Thoracic aorta (tissue), 2 donors: ENCODE measurements at places on chromosomes 6 and 20. TPM values are rescaled to one million over a fixed set of nuclear protein-coding genes. Genes with fewer than 3 reads are reported as not detected.

Gene ZKSCAN4
- 2.3 TPM for total RNA-seq

Gene CEP85L
- 22.7 TPM for total RNA-seq

DNA sequence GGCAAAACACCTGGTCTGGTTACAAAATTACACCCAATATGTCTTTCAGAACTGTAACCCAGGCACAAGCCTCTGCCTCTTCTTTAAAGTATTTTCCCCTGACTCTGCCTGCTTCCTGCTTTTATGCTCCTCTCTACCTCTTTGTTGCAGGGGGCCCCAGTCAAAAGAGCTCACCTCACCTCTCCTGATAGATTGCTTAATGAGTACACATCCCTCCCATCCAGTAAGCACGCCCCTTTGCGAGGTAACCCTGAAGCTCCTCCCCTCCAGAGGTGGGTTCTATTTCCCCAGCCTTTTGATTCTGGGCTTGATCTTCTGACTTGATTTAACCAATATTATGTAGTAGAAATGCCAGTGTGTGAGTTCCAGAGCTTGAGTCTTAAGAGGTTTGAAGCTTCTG, 56.6 kb upstream of the EYA2 start:
- DNase-seq, result no peak

Gene KIF25
- total RNA-seq, result not detected

GRCh38 chr6:128062882-128063603, 162.2 kb upstream of the THEMIS start:
- DNase-seq, result no peak

DNA sequence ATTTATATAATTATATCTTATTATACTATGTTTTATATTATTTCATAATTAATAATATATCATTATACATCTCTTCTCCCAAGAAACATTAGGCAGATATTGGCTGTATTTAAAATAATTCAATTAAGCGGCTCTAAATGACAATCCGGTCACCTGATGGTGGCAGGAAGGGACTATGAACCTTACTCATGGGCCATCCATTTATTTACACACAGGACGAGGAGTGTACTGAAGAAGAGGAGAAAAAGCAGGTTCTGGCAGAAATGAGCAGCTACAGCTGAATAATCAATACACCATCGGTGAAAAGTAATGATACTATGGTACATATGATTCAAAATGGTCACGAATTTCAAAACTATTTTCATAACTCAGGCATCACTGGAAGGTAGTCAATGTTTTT, 277.7 kb downstream of the KIF16B start:
- DNase-seq, result no peak

- no peak for DNase-seq
Observed at GRCh38 chr6:19879663-19880062, 42.5 kb downstream of the ID4 start.

GRCh38 chr6:140372064-140372463, 997.6 kb upstream of the CITED2 start:
- DNase-seq, result no peak

- DNase-seq, result no peak
Observed at GRCh38 chr20:22338140-22338708, 246.1 kb downstream of the FOXA2 start.

Gene CST2
- not detected for total RNA-seq

Gene IL17F
- total RNA-seq, result not detected

GRCh38 chr6:79042088-79042798, 35.8 kb downstream of the PHIP start:
- DNase-seq, result no peak

Gene EPPIN
- not detected for total RNA-seq

DNA sequence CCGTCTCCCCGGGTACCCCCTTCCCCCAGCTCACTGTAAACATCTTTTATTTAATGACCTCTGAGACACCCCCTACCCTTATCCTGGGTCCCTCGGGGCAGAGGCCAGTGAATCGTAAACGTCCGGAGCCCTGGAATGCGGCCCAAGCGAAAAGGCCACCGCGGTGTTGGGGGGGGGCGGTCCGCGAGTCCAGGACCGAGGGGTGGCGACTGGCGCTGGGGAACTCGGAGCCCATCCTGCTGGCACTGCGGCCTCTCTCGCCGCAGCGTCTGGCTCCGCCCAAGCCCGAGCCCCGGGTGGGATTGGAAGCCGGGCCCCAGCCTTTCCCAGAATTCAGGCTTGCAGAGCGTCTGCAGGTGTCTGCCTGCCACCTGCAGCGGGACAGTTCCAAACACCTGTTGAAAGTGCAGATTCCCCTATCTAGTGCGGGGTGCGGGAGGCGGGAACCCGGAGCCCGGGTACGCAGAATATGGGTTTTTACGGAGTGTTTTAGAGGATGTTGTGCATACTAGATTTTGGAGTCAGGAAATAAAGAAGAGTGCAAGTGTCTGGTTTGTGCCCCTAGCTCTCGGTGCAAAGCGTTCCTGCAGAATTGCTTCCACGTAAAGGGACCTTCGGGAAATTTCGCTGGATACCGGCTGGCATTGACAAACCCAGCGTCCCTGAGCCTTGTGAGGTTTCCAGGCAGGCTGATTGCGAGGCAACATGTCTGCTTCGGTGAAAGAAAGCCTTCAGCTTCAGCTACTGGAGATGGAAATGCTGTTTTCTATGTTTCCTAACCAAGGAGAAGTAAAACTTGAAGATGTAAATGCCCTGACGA, 800 bp downstream of the RWDD2A start:
- DNase-seq, result no peak

Gene PDCD2
- 50.1 TPM for total RNA-seq

- DNase-seq, result no peak
Observed at GRCh38 chr6:70028246-70028645, 161.9 kb downstream of the COL19A1 start.

GRCh38 chr20:45363611-45364492, 896 bp downstream of the SYS1 start:
- DNase-seq, result no peak

DNA sequence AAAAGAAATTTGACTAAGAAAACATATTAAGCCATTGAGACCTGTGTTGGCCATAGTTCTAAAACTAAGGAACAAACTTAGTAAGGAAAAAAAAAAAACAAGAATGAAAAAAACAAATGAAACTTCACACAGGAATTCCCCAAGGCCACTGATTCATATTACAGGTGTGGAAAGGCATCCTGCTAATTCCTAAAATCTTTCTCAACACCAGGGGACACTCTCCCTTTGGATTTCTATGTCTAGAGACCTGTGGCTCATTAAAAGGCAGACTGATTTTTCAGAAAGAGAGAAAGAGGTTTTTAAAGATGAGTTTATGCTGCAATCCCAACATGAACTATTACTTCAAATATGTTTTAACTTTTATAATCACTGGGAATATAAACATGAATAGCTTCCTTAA, at the start of gene OR12D1:
TSS of gene OR12D1 (plus strand) at position 341 of the 400 bp plus-strand sequence.
- DNase-seq, result no peak

DNA sequence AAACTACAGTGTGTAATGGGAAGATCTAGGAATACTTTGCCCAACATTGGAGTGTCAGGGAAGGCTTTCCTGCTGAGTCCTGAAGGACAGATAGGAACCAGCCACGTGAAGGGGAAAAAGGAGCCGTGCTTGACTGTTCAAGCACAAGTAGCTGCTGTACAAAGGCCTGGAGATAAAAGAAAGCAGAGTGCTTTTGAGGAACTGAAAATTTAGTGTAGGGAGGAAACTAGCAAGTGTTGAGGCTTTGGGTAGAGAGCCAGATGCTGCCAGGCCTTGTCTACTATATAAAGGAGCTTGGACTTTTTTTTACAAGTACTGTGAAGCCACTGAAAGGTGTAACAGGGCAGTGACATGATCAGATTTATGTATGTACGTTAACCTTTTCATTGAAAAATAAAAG, 39.0 kb downstream of the DSE start:
- DNase-seq, result no peak

- DNase-seq, result no peak
Observed at GRCh38 chr20:6081236-6081635, 27.4 kb upstream of the LRRN4 start.

- no peak for DNase-seq
Observed at GRCh38 chr20:63005862-63006539, 763 bp downstream of the BHLHE23 start.

- DNase-seq, result no peak
Observed at GRCh38 chr6:74137911-74138310, 441.9 kb downstream of the CD109 start.

- DNase-seq, result no peak
Observed at GRCh38 chr6:27684264-27685211, 211.6 kb upstream of the ZNF184 start.

DNA sequence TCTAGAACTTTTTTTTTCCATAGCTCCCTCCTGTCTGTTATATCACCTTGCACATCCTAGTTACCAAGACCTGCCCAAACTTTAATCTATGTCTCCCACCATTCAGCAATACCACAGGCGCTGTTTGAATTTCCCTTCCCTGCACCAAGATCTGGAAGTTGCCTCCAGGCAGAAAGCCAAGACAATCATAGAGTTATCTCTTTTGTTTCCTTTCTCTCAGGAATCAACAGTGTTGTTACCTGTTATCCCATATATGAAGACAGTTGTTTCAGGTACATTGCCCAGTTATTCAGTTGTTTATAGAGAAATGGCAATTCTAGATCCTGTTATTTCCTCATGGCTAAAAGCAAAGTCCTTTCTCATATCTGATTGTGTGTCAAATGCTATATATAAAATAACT, 63.2 kb downstream of the PDSS2 start:
- DNase-seq, result no peak

Gene MEI4
- total RNA-seq, result not detected

DNA sequence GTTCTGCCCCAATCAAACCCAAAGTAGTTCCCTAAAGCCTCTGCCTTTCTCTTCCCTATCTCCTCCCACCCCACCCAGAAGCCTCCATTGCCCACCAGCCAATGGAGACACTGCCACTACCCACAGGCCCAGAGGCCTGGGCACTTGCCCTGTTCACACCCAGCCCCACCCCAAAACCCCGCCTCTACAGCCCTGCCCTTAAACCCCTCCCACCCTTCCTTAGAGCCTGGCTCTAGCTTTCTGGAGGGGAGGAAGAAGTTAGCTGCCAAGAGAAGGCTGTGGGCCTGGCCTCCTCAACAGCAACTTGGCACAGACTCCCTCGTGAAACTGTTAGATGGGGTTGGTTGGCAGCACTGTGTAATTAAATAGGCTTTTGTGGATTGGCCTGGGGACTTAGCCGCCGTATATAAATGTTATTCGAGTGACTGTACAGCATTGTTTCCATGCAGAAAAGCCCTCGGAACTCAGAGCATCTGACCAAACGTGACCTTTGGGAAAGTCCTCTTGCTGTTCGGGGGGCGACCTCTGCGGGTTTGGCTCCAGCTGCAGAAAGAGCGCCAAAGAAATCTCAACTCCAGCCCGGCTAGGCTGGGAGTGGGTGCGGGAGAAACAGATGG, 31.4 kb downstream of the COL11A2 start:
- DNase-seq, result no peak

- DNase-seq, result no peak
Observed at GRCh38 chr20:36439040-36439730, 102.1 kb upstream of the MYL9 start.

- no peak for DNase-seq
Observed at GRCh38 chr6:119034827-119035458, 43.5 kb downstream of the FAM184A start.

Gene ADRM1
- 113 TPM for total RNA-seq

- no peak for DNase-seq
Observed at GRCh38 chr6:79607000-79607399, 24.1 kb upstream of the SH3BGRL2 start.

Gene NTSR1
- total RNA-seq, result not detected

DNA sequence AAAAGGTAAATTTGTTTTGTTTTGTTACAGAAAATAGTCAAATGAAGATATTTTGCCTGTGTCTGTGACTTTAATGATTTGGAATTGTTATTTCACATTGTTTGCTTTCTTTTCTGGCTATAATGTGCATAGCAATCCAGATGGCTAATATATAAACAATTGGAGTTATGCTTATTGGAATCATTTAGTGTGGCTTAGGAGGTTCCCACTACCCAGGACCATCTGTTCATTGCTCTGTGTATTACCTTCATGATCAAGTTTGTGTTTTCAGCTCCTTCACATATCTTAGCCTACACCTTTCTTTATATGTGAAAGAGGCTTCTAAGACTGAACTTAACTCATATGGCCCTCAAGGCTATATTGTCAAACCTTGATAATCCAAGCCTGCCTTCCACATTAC, 232.9 kb downstream of the BCKDHB start:
- no peak for DNase-seq

DNA sequence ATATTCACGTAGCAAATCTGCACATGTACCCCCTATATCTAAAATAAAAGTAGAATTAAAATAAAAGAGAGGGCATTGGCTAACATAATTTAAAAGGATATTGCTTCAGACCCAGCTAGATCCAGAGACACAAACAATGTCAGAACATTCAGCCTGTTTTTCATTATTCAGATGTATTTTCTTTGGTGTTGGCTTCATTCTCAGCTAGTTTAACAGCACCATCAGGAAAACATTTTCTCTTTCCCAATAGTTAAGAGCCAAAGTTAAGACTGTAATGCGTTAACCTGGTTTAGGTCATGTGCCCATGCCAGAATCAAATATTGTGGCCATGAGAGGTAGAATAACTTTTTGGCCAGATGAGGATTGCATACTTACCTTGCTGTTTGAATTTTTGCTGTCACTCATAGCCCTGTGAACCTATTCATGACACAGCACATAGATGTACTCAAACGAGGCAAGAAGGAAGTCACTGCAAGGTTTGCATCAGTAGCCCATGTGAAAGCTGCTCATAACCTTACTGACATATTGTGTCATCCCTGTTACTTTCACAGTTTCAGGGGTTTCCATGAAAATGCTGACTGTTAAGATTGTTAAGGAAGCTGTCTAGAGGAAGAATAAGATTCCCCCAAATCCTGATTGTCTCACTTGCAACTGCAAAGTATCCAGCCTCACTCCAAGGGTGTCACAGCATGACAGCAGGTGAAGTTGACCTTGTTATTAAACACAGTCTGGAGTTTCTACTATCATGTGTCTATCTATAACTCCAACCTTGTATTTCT, 233.1 kb downstream of the PACRG start:
- DNase-seq, result no peak

Gene PI16
- 89.7 TPM for total RNA-seq

Gene TTLL9
- total RNA-seq, result not detected

GRCh38 chr6:124029567-124029966, 225.9 kb downstream of the NKAIN2 start:
- no peak for DNase-seq
